ENCODE measurements at places on chromosomes 1 and 21.

DNA sequence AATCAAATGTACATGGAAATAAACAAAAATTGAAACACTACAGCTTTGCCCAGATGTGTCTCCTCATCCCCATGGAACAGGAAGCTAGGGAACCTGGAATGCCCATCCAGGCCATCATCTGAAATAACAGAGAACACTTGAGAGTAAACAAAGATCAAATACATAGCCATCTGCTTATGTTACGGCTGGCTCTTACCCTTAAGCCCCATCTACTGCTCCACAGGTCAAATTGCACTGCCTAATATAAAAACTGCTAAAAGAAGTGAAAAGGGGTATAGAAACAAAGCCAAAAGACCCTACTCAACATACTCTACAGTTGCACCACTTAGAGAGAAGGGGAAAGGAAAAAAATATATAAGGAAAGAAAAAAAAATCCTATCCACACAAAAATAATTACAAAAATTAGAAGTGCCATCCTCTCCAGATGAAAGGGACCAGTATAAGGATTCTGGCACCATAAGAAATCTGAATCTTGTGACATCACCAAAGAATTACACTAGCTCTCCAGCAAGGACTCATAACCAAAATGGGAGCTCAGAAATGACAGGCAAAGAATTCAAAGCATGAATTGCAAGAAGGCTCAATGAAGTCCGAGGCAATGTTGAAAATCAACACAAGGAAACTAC lies 26.9 kb downstream of the OR6Y1 start:
- peak; percentile 42 for ATAC-seq

DNA sequence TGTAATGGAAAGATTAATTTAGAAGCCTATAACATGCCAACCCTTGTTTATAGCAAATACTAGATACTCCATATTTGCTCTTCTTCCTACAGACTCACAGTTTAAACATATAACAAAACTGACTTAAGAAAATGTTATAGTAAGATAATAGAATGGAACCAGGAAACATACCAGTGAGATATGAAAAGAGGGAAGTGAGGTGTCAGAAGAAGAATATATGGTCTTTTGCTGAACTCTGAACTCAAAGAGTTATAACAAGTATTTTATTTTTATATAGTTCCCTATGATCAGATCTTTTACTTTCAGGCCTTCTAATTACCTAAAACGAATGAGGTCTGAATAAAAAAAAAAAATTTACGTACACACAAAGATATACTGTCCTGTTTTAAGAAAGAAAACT lies 20.9 kb downstream of the TMED5 start:
- no peak for ATAC-seq

DNA sequence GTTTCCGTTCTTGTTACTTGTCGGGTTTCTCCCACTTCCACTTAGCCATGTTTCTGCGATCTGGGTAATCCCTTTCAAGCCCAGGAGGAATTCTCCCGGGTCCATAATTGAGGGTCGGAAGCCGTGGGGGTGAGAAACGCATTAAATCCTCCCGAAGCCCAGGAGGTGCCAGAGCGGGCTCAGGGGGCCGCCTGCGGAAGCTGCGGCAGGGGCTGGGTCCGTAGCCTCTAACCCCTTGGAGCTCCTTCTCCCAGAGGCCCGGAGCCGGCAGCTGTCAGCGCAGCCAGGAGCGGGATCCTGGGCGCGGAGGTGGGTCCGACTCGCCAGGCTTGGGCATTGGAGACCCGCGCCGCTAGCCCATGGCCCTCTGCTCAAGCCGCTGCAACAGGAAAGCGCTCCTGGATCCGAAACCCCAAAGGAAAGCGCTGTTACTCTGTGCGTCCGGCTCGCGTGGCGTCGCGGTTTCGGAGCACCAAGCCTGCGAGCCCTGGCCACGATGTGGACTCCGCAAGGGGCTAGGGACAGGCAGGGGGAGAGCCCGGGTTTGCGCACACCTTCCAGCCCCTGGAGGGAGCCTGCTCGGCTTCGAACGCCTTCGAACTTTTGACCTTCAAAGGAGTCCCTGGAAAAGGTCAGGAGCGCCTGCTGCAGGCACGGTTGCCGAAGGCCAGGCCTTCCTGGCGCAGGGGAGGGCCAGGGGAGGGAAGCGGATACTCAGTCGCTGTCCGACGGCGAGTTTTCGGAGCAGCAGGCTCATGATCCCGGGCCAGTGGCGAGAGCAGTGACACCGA lies 1.7 kb upstream of the SIM2 start:
- ATAC-seq, result no peak

GRCh38 chr21:15421441-15421881 lies 308.3 kb upstream of the USP25 start:
- no peak for ATAC-seq

- no peak for ATAC-seq
Observed at GRCh38 chr1:193094112-193094511, 11.1 kb downstream of the GLRX2 start.

- ATAC-seq, result peak; percentile 42
Observed at GRCh38 chr1:205316161-205316566, 5.4 kb downstream of the NUAK2 start.

- ATAC-seq, result no peak
Observed at GRCh38 chr1:5597171-5597850, 394.9 kb downstream of the NPHP4 start.

All from activated T-helper 17 cell treated with anti-CD3 and anti-CD28 coated beads, Interleukin-2, amount 50 U/mL, for 72 hours (primary cell).